Activated T-helper 2 cell treated with anti-CD3 and anti-CD28 coated beads, Interferon-gamma antibody, Interleukin-2, Interleukin-4, amounts not matched to agents 10 μg/mL and 5 μg/mL and 100 μg/mL, durations not matched to agents 14 hours and 24 hours and 36 hours (primary cell): ENCODE measurements at places on chromosomes 2 and 18. TPM values are rescaled to one million over a fixed set of nuclear protein-coding genes. Genes with fewer than 3 reads are reported as not detected.
A peak's percentile ranks its signal among the peaks of the same experiment; 100 is the strongest.

TUBB8B gene
- total RNA-seq: not detected in 2 replicates

RGPD4 gene
- total RNA-seq: 0.07 TPM in 2 replicates

METTL21A gene
- 32.1 and 35.1 TPM in 2 replicates for total RNA-seq

KATNAL2 gene
- total RNA-seq: 0.23 and 0.37 TPM in 2 replicates

ANKRD62 gene
- not detected in 2 replicates for total RNA-seq

DOK6 gene
- not detected in 2 replicates for total RNA-seq

DNA sequence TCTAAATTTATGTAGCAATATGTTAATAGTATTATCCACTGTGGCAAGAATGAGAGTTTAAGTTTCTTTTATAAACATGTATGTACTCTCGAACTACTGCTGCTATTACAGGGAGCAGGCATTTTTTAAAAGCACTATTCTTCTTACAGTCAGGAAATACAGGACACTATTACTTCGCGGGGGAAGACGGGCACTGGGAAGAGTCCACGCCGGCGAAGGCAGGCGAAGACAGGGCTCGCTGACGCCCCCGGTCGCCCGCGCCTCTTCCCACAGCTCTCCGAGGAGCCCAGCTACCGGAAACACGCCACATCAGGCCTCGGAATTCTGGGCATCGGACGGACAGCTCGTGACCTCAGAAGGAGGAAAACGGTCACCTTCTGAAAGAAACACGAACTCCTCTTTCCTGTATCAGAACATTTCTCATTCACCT, 90.2 kb downstream of the FAM161A start:
- peak overlapping the region; percentile 94 for H3K27ac ChIP-seq
- no peak for DNase-seq
- H3K36me3 ChIP-seq: peaks cover 5% of the 10 kb centered on the region
- peak overlapping the region; percentile 89 for H3K4me3 ChIP-seq

- H3K27ac ChIP-seq: no peak overlapping the region
- H3K4me3 ChIP-seq: no peak overlapping the region
- H3K36me3 ChIP-seq: no peaks in the 10 kb centered on the region
- DNase-seq: no peak
- H3K27me3 ChIP-seq: no peaks in the 10 kb centered on the region
- H3K4me1 ChIP-seq: no peaks in the 10 kb centered on the region
Observed at GRCh38 chr18:60534538-60534937, 162.0 kb upstream of the MC4R start.

- no peaks in the 10 kb centered on the region for H3K36me3 ChIP-seq
- DNase-seq: no peak
- no peaks in the 10 kb centered on the region for H3K4me1 ChIP-seq
- H3K27me3 ChIP-seq: peaks cover 14% of the 10 kb centered on the region
- no peak overlapping the region for H3K4me3 ChIP-seq
- no peak overlapping the region for H3K27ac ChIP-seq
Observed at GRCh38 chr2:151334082-151334815, 23.1 kb upstream of the TNFAIP6 start.

GRCh38 chr18:67504739-67505138, 11.8 kb downstream of the DSEL start:
- no peaks in the 10 kb centered on the region for H3K4me1 ChIP-seq
- H3K36me3 ChIP-seq: no peaks in the 10 kb centered on the region
- no peak overlapping the region for H3K27ac ChIP-seq
- no peaks in the 10 kb centered on the region for H3K27me3 ChIP-seq
- no peak for DNase-seq
- no peak overlapping the region for H3K4me3 ChIP-seq

DNA sequence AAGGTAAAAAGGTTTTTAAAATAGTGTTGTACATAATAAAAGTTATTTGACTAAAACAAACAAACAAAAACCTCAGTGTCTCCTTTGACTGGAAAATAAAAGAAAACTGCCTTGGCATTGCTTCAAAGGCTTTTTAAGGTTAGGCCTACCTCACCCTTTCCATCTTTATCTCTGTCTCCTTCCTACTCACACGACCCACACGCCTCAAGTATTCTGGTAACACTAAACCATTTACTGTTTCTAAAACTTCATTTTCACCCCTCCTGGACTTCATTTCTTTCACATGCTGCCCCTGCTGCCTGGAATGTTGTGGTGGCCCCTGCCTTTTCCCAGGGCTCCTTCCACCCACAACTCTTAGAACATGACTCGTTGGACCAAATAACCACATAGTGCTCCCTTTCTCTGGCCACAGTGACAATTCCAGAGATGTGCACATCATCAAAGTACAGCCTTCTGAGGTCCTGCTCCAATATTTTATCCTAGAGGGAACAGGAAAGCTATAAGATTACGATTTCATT, 54.0 kb downstream of the ERBB4 start:
- H3K36me3 ChIP-seq: no peaks in the 10 kb centered on the region
- H3K4me1 ChIP-seq: no peaks in the 10 kb centered on the region
- no peaks in the 10 kb centered on the region for H3K27me3 ChIP-seq
- DNase-seq: no peak

DNA sequence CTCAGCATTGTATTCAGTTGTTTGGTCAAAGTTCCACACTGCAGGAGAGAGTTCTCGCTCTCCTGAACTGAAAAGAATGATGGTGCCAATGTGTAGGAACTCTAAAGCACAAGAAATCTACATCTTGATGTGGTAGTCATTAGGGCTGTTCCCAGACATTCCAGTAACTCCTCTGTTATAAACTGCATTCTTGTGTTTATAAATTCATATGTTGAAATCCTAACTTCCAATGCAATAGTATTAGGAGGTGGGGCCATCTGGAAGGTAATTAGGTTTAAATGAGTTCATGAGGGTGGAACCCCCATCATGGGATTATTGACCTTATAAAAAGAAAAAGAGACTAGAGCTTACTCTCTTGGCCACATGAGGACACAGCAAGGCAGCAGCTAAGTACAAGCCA, 239.6 kb downstream of the CDH20 start:
- H3K4me1 ChIP-seq: no peaks in the 10 kb centered on the region
- H3K27me3 ChIP-seq: peaks cover 1% of the 10 kb centered on the region
- no peak for DNase-seq

- H3K4me3 ChIP-seq: no peak overlapping the region
- DNase-seq: no peak
- H3K4me1 ChIP-seq: no peaks in the 10 kb centered on the region
- no peaks in the 10 kb centered on the region for H3K36me3 ChIP-seq
- no peaks in the 10 kb centered on the region for H3K27me3 ChIP-seq
Observed at GRCh38 chr2:152428800-152429582, 94.0 kb downstream of the FMNL2 start.

- no peak overlapping the region for H3K27ac ChIP-seq
- H3K4me3 ChIP-seq: no peak overlapping the region
- H3K36me3 ChIP-seq: peaks cover 4% of the 10 kb centered on the region
- peaks cover 23% of the 10 kb centered on the region for H3K27me3 ChIP-seq
- no peak for DNase-seq
Observed at GRCh38 chr2:231957913-231958763, 3.4 kb upstream of the DIS3L2 start.

DNA sequence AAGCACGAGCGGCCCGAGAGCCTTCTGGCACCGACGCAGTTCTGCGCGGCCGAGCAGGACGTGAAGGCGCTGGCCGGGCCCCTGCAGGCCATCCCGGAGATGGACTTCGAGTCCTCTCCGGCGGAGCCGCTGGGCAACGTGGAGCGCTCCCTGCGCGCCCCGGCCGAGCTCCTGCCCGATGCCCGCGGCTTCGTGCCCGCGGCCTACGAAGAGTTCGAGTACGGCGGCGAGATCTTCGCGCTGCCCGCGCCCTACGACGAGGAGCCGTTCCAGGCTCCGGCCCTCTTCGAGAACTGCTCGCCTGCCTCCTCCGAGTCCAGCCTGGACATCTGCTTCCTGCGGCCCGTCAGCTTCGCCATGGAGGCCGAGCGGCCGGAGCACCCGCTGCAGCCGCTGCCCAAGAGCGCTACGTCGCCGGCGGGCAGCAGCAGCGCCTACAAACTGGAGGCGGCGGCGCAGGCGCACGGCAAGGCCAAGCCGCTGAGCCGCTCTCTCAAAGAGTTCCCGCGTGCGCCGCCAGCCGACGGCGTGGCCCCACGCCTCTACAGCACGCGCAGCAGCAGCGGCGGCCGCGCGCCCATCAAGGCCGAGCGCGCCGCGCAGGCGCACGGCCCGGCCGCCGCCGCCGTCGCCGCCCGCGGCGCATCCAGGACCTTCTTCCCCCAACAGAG, 70.4 kb downstream of the ARHGEF33 start:
- no peaks in the 10 kb centered on the region for H3K36me3 ChIP-seq
- peaks cover 3% of the 10 kb centered on the region for H3K4me1 ChIP-seq

DNA sequence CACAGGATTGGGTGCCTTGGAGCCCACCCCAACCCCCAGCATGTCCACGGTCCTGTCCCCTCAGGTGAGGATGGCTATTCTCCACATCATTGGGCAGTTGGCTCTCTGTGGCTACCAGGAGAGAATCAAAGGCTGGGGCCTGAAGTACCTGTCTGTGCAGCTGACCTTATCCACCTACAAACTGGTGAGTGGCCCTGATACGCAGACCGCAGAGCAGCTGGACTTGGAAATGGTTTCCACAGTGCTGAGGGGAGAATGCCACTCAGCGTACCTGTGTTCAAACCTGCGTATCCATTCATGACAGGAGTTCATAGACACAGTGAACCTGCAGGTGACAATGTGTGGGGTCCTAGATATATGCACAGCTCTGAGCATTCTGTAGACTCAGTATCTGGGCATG, 21.6 kb downstream of the MROH2A start:
- no peaks in the 10 kb centered on the region for H3K27me3 ChIP-seq
- H3K4me1 ChIP-seq: no peaks in the 10 kb centered on the region
- H3K27ac ChIP-seq: no peak overlapping the region
- no peaks in the 10 kb centered on the region for H3K36me3 ChIP-seq

DNA sequence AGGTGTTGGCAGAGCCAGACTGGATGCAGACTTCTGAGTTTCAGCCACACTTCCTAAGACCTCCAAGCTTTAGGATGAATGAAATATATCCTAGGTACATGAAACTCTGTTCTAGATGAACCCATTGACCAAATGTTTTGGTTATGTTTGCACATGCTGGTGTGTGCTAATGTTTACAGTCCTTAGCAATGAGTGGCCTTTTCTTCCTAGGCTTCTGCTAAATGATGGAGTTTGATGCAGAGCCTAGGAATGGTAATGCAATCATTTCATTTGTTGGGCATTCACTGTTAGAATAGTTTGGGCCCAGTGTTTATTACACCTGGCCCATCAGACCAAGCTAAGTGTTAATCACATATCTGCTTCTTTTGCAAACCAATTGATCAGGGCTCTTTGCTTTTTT, 464.7 kb downstream of the MEIS1 start:
- no peak for DNase-seq
- no peak overlapping the region for H3K27ac ChIP-seq
- H3K27me3 ChIP-seq: no peaks in the 10 kb centered on the region
- no peaks in the 10 kb centered on the region for H3K4me1 ChIP-seq

DNA sequence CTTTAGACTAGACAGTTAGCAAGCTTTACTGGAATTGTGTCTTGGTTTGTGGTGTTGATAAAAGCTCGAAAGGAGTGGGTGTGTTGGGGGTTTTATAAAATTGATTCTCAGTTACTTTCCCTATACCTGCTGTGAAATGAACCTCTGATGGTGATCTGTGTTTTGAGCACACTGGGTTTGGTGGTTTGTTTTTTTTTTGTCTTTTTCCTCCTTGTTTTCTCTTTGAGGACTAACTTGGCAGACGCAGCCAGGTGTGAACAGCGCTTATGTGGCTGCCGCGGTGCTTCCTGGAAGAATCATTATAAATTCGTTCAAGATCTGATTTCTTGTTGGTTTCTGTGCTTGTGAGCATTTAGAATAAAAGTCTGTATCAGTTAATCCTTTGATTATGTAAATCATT, 28.5 kb downstream of the GRHL1 start:
- no peak overlapping the region for H3K4me3 ChIP-seq
- peaks cover 7% of the 10 kb centered on the region for H3K36me3 ChIP-seq
- peaks cover 41% of the 10 kb centered on the region for H3K4me1 ChIP-seq
- H3K27me3 ChIP-seq: peaks cover 21% of the 10 kb centered on the region
- peak overlapping the region; percentile 60 for H3K27ac ChIP-seq

DNA sequence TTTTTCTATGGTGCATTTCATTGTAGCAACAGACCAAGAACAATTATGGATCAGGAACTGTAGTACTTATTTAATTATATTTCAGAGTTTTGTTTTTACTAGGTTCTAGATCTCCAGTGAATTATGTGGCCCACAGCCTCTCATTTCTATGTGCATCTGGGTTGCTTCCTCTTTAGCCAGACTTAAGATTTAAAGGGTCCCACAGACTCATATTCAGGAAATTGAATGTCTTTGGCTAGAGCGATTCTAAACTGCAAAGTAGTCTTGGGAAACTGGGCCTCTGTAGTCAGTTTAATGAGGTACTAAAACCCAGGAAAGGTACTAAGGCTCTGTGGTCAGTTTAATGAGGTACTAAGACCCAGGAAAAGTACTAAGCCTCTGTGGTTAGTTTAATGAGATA, 94.4 kb downstream of the LYPD6B start:
- H3K4me1 ChIP-seq: no peaks in the 10 kb centered on the region
- H3K36me3 ChIP-seq: no peaks in the 10 kb centered on the region
- H3K4me3 ChIP-seq: no peak overlapping the region
- H3K27ac ChIP-seq: no peak overlapping the region

- no peak overlapping the region for H3K4me3 ChIP-seq
- no peaks in the 10 kb centered on the region for H3K4me1 ChIP-seq
- no peak for DNase-seq
- H3K27ac ChIP-seq: no peak overlapping the region
- H3K36me3 ChIP-seq: no peaks in the 10 kb centered on the region
Observed at GRCh38 chr18:52334896-52335295, 5.1 kb upstream of the DCC start.

GRCh38 chr18:59068276-59069071, 71.2 kb upstream of the SEC11C start:
- H3K27me3 ChIP-seq: peaks cover 6% of the 10 kb centered on the region
- no peak overlapping the region for H3K4me3 ChIP-seq
- DNase-seq: no peak
- H3K4me1 ChIP-seq: peaks cover 5% of the 10 kb centered on the region
- H3K27ac ChIP-seq: no peak overlapping the region
- no peaks in the 10 kb centered on the region for H3K36me3 ChIP-seq

DNA sequence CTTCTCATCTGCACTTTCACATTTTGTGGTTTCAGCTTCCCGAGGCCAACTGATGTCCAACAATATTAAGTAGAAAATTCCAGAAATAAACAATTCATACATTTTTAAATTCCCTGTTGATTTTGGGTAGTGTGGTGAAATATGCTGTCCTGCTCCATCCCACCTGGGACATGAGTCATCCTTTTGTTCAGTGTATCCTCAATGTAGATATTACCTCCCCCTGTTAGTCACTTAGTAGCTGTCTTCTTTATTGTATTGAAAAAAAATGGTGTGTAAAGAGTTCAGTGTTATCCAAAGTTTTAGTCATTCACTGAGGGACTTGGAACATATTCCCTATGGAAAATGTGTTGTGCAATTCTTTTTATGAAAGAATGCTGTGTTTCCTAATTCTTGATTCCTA, 348.1 kb downstream of the SOCS6 start:
- no peak overlapping the region for H3K27ac ChIP-seq
- H3K4me3 ChIP-seq: no peak overlapping the region
- no peaks in the 10 kb centered on the region for H3K36me3 ChIP-seq
- DNase-seq: no peak

- H3K4me3 ChIP-seq: no peak overlapping the region
- peaks cover 3% of the 10 kb centered on the region for H3K4me1 ChIP-seq
- DNase-seq: no peak
- no peaks in the 10 kb centered on the region for H3K36me3 ChIP-seq
- H3K27me3 ChIP-seq: peaks cover 6% of the 10 kb centered on the region
- no peak overlapping the region for H3K27ac ChIP-seq
Observed at GRCh38 chr2:165634855-165635254, 159.2 kb downstream of the GALNT3 start.
